ENCODE measurements at places on chromosomes 11 and 22.

GRCh38 chr11:78041843-78042440 is 18.9 kb upstream of the KCTD14 start:
- no peak for DNase-seq

GRCh38 chr11:20048707-20049106 is 111.6 kb downstream of the DBX1 start:
- DNase-seq = no peak

- DNase-seq = no peak
Measured at GRCh38 chr11:35459489-35459888, 40.1 kb upstream of the SLC1A2 start.

GRCh38 chr22:49323751-49324415 is 503.8 kb downstream of the BRD1 start:
- DNase-seq = no peak

DNA sequence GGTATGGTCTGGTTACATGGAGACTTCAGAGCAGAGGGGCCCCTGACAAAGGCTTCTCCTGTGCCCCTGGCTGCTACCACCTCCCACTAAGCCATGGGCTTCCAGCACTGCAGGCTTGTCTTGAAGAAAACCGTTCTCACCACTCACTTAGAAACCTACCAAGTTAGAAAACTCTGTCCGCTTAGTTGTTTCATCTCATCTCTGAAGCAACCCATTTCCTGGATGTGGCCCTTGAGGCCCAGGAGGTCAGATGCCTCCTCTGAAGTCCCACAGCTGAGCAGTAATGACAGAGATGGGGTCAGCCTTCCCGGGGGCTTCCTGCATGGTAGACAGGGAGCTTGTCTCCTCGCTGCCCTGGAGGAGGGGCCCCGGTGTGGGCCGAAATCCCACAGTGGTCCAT is 12.9 kb downstream of the CSF2RB start:
- no peak for DNase-seq

GRCh38 chr11:74990941-74991340 is 2.2 kb downstream of the NEU3 start:
- DNase-seq = no peak

- no peak for DNase-seq
Measured at GRCh38 chr22:31350410-31350863, 4.3 kb upstream of the PATZ1 start.

- no peak for DNase-seq
Measured at GRCh38 chr11:121553806-121554205, 101.0 kb upstream of the SORL1-AS1 start.

- DNase-seq = no peak
Measured at GRCh38 chr11:117724621-117725020, 72.4 kb downstream of the DSCAML1 start.

DNA sequence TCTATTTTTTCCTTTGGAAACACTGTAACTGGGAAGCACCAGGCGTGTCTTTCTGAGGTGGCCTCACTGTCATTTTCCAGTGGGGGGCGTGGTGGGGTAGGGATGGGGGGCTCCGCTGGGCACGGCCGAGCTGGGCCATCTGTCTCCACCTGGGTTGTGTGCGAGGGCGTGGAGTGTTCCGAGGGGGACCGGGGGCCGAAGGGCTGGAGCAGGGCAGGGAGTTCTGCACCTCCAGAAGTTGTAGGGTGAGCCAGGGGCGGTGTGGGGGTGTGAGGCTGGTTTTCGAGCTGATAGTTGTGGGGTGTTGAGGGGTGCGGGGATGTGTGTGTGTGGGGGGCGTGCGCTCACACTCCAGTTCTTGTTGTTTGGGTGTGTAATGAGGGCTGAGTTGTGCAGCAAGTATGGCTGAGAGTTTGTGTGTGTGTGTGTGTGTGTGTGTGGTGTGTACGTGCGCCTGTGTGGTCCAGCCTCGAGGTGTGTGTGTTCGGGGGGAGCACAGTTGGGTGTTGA is 10.8 kb downstream of the YPEL4 start:
- DNase-seq = no peak

GRCh38 chr11:61688365-61689163 is 8.4 kb downstream of the DAGLA start:
- DNase-seq = no peak

DNA sequence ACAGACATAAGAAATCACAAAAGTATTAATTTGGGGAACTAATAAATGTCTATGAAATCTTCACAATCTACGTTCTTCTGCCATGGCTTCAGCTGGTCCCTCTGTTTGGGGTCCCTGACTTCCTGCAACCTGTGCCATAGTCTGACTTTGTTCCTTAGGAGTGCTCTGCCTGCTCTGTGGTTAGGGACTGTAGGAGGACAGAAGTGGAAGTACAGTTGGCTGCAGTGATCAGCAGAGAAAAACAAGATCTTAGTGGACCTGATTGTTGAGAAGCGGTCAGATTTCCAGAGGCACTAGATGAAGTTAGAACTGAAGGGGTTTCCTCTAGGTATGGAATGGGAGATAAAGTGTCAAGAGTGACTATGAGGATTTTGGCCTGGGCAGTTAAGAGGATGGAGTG is 80.6 kb downstream of the PPP6R3 start:
- no peak for DNase-seq

DNA sequence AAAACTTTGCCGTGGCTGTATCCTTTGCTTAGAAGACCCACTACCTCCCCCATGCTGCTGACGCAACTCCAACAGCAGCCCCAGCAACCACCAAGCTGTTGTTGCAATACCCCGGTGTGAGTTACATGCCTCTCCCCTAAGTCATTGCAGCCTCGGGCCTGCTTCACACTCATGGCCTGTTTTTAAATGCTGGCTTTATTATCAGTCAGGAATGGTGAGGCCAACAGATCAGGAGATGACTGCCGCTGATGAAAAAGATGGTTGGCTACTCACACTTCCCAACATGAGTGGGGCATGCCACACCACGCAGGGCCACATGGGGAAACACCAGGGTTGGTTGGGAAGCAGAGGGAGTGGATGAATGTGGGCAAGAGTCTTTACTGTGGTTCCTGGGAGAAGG is 171.5 kb upstream of the SYT13 start:
- no peak for DNase-seq

- no peak for DNase-seq
Measured at GRCh38 chr11:37710031-37710430, 1112.0 kb upstream of the RAG2 start.

GRCh38 chr22:41501209-41501608 is 32.3 kb downstream of the ACO2 start:
- no peak for DNase-seq

DNA sequence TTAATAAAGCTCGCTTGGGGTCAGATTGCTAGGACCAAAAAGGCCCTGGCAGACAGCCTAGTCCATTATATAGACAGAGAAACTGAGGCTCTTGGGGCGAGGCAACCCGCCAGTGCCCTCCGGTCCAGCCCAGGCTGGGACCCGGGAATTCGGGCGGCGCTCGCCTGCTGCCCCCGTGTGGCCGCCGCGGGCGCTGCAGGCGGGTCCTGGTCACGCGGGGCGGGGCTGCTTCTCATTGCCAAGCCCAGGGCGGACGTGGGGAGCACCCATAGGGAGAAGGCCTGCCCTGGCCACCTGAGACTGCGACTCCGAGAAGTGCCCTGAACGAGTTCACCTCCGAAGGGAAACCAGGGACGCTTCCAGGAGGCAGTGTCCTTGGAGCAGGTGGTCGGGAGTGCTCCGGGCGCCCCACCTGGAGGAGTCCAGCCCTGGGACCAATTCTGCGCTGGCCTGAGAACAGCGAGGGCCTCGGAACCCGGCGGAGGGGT is 36.0 kb upstream of the CSNK1E start:
- peak; percentile 83 for DNase-seq

DNA sequence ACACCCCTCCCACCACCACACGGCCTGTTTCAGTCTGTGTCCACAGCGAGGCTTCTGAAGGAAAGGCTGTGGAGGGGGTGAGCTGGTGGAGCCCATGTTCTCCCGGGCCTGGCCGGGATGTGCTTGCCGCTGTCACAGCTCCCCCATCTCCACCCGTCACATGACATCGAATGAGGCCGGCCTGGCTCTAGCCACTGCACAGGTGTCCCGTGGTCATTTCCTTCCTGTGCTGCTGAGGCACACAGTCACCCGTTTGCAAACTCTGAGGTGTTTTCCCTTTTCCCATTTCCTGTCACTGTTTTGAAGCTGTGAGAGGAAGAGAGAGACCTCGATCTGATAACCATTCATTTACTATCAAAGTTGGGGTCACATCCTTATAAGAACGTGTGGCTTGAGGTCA is 55.7 kb upstream of the CLDN5 start:
- peak; percentile 58 for DNase-seq

- DNase-seq = peak; percentile 31
Measured at GRCh38 chr22:29625090-29625825, 21.8 kb downstream of the NF2 start.

DNA sequence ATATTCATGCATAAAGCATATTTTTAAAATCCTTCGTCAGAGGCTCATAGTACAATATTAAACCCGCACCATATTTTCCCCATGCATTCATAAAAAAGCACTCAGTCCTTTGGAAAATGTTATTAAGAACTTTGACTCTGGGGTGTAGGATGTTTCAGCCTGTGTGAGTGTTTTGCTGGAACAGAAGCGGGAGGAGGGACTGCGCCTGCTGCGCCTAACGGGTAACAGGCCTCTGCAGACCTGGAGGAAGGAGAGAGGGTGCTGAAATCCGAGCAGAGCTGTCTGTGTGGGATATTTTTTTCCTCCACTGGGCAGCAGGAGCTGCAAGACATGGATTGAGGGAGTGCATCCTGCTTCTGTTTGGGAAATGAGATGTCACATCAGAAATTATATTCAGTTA is 483.0 kb downstream of the BRD1 start:
- no peak for DNase-seq

- no peak for DNase-seq
Measured at GRCh38 chr11:76087749-76088148, 118.6 kb downstream of the WNT11 start.

DNA sequence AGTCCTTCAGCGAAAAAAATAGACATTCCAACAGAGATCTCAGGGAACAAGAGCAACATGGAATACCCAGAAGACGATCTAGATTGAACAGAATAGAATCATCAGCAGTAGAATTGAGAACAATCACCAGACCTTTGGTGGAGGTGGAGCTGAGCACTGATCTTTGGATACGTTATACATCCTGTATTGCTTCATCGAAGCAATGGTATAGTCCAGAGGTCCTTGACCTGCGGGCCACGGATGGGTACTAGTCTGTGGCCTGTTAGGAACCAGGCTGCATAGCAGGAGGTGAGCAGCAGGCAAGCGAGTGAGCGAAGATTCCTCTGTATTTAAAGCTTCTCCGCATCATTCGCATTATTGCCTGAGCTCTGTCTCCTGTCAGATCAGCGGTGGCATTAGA is 17.6 kb downstream of the LRRC55 start:
- DNase-seq = no peak

DNA sequence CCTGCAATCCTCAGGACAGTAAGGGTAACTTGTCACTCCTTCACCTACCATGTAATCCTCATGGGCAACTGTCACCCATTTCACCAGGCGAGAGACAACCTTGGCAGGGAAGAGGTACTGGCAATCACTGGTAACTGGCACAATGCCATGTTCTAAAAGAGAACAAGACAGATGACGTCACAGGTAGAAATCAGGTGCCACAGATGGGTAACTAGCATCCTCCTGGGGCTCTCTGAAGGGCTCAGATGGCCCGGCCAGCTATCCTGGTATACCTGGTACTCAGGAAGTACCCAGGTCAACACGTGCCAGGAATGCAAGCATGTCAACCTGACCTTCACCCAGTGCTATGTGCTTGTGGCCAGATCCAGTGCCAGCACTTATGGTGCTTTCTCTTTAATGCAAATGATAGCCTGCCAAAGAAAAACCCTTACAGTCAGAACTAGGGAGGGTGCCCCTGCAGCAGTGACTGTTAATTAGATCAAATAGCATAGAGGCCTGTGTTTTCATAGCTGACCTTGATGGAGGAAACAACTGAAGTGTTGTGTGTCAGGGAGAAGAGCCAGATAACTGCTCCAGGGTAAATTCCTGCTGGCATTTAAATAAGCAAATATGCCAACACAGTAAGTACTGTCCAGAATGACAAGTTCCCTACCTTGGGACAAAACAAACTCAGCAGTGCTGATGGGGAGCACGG is 36.2 kb downstream of the THOC5 start:
- no peak for DNase-seq

GRCh38 chr11:83695046-83695445 is 408.9 kb upstream of the CCDC90B start:
- no peak for DNase-seq

GRCh38 chr11:101583251-101584128 is at the start of gene TRPC6:
Gene TRPC6 (minus strand): TSS chr11:101584007. CDS start chr11:101583503, 504 bp downstream.
- DNase-seq = peak; percentile 35

- DNase-seq = no peak
Measured at GRCh38 chr11:57764566-57764965, 3.0 kb downstream of the CTNND1 start.

DNA sequence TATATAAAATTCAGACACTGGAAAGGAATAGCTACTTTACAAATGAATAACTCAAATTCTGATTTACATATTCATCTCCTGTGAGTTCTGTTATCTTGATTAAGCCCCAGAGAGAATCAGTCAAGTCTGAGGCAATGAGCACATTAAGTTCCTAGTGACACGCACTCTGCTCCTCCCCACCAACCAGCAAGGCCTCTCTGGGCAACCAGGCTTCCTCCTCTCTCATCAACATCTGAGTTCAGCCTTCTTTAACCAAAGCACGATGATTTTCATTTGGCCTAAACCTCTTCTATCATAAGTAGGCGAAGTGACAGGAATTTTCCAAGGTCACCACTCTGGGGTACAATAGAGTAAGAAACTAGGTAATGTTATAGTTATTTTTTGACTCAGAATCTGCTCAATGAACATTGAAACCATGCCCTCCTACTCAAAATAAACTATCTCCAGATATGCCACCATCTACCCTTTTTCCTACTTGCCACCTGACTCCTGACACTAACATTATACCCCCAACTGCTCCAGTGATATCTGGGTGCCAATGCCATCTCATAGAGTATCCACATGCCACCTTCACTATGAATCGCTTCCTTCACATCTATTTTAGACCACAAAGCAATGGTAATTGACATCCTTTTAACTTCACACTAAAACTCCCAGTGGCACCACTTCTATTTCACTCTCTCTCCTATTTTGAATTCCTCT is 114.8 kb downstream of the FAM76B start:
- DNase-seq = no peak

- DNase-seq = no peak
Measured at GRCh38 chr11:102994105-102994504, 38.6 kb upstream of the MMP13 start.
